ENCODE measurements at places on chromosomes 6 and 20.

GRCh38 chr20:59094576-59094975 is 52.0 kb upstream of the PRELID3B start:
- DNase-seq: no peak

DNA sequence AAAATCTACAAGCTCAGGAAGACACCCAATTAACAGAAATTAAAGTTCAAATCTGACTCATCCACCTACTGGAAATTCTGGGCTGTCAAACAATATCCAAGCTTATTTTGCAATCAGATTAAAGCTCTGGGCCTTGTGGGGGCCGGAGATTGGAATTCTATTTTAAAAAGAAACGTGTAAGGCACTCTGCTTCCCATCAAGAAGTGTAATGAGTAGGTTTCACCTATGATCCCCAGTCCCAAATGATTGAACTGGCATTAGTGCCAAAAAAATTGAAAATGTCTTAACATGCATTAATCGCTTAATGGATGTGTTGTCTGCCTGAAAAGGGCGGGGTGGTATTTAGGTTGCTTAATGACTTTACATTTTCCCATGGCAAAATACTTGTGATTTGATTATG is 542.4 kb upstream of the BTBD3 start:
- no peak for DNase-seq

DNA sequence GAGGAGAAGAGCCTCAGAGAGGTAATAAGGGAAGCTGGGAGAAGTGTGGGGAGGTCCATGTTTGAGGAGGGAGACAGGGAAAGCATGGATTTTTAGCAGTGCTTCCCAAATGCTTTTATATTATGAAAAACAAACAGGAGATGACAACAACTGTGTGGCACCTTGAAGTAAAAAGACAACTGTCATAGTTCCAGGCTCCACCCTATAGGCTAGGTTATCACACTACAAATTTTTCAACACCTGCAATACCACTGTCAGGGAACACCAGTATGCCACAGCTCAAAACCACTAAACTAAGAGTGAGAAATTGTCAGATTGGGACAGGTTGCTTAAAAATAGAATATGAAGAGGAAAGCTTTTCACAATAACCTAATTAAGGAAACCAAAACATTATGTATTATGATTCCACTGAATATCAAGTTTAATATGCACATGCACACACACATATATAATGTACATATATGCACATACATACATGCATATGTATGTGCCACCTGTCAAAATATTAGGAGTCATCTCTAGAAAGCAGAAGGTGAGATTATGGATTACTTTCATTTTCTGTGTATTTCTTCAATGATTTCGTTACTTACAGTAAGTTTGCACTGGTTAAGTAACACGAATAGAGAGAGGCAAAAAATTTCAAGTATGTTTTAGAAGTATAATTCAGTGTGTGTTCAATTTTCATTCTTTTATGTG is 261.2 kb downstream of the PTPRK start:
- no peak for DNase-seq

DNA sequence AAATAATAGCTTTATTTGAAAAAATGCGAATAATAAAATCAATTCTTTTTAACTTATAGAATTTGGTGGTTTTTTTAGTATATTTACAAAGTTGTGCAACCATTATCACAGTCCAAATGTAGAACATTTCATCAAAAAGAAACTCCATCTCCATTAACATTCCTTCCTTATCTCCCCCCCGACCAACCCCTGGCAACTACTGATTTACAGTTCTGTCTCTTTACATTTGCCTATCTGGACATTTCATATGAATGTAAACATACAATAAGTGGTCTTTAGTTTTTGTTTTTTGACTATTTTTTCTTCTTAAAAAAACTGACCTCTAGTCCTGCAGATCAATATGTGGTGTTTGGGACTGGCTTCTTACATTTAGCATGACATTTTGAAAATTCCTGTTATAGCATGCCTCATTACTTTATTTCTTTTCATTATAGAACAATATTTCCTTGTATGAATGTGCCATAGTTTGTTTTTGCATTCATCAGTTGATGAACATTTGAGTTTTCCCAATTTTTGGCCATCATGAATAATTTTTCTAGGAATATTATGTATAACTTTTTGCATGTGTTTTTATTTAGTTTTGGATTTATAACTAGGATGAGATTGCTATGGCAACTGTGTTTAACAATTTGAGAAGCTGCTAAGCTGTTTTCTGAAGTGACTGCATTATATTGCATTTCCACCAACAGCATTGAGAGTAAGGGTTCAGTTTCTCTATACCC is 344.7 kb downstream of the NKAIN2 start:
- DNase-seq: no peak

- no peak for DNase-seq
Observed at GRCh38 chr20:49270736-49271135, 7.1 kb downstream of the ZNFX1 start.

DNA sequence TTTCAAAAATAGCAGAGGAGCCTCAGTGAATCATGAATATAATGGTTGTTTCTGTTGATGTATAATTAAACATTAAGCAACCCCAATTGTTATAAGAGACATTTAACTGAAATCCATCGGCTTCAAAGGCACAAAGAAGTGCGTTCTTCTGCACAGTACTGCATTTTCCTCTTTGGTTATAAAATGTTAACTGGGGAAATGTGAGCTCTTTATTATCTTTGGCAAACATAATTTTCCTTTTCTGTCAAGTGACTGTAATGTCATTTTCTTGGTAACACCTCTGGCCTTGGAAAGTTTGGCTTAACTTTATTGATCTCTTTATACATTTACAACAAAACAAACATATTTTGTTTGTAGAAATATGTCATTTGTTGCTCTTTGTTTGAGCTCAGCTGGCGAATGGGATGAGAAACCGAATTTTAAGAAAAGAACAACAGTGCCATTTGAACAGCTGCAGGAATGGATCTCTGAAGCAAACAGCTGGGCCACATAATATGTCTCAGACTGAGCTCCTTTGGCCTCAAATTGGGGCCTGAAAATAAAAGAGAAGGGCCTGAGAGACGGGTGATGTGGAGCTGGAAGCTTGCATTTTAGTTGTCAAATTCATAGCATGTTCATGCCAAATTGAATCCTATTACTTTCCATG is 427.0 kb upstream of the SPTLC3 start:
- no peak for DNase-seq

DNA sequence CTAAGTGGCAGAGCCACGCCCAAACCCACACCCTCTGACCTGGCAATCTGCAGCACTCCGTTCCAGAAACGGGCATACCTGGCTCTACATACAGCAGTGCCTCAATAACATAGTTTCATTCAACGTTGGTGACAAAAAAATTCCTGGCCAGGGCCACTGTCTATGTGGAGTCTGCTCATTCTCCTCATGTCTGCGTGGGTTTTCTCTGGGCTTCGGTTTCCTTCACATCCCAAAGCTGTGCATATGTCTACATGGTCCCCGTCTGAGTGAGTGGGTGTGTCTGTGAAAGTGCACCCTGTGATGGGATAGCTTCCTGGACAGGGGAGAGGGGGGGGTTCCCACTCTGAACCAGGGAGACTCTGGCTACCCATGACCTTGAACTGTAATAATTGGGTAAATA is 2.1 kb downstream of the KIAA0319 start:
- no peak for DNase-seq

- DNase-seq: no peak
Observed at GRCh38 chr6:14453712-14454472, 336.3 kb downstream of the CD83 start.

DNA sequence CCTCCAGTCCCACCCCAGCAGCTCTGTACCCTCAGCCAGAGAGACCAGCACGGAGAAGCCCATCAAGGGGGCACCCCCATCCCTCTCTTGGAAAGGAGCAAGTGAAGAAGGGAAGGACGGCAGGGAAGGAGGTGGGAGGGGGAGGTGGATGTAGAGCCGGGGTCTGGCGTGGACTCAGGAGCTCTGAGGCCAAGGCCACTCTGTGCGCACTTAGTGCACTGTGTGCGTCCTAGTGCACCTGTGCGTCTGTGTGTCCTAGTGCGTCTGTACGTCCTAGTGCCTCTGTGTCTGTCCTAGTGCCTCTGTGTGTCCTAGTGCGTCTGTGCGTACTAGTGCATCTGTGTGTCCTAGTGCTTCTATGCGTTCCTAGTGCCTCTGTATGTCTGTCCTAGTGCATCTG is 54.2 kb downstream of the DSTN start:
- no peak for DNase-seq

DNA sequence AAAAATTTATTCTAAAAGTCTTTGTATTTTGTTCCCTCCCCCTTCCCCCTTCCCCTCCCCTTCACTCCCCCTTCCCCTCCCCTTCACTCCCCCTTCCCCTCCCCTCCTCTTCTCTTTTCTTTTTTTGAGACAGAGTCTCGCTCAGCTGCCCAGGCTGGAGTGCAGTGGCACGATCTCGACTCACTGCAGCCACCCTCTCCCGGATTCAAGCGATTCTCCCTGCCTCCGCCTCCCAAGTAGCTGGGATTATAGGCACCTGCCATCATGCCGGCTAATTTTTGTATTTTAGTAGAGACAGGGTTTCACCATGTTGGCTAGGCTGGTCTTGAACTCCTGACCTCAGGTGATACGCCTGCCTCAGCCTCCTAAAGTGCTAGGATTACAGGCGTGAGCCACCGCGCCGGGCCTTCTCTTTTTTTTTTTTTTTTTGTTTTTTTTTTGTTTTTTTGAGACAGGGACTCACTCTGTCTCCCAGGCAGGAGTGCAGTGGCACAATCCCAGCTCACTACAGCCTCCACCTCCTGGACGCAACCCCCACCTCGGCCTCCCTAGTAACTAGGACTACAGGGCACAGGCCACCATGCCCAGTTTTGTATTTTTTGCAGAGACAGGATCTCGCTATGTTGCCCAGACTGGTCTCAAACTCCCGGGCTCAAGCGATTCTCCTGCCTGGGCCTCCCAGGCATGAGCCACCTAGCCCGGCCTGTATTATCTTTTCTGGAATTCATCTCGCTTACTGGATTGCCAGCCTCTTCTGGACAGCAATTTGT is 1.1 kb upstream of the AFG1L start:
- DNase-seq: no peak

DNA sequence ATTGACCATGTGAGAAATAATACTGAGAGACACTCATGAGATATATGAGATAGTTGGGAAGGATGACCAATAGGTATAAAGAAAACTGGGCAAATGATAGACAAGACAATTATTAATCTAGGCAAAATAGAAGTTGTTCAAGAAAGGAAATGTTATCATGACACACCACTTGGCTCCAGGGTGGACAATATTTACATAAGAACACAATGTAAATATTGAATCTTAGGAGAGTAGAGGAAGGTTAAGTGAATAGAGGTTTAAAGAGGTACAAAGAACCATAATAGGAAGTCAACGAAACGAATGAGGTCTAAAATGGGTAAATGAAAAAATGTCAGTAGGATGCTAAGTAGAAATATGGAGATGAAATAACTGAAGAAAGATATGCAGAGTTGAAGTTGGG is 126.5 kb downstream of the MBOAT1 start:
- no peak for DNase-seq

DNA sequence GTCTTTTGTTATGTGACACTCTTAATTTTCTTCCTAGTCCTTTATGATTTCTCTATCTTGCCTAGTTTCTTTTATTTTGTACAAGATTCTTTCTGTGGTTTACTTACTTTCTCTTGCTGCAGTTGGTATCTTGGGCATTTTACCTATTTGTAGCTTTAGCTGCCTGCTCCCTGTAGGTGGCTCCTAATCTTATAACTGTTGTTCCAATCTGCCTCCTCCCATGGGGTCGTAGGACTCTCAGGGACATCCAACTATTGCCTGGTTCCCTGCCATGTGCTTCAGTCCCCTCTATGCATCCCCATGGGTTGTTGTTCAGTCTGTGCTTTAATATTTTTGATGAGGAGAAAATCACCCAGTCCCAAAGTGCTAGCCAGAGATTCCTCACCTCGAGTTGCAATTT is 31.4 kb downstream of the RIN2 start:
- no peak for DNase-seq

GRCh38 chr6:89797317-89797716 is 22.3 kb downstream of the MDN1 start:
- no peak for DNase-seq

- DNase-seq: peak; percentile 29
Observed at GRCh38 chr6:28542440-28543296, 17.0 kb downstream of the GPX5 start.

DNA sequence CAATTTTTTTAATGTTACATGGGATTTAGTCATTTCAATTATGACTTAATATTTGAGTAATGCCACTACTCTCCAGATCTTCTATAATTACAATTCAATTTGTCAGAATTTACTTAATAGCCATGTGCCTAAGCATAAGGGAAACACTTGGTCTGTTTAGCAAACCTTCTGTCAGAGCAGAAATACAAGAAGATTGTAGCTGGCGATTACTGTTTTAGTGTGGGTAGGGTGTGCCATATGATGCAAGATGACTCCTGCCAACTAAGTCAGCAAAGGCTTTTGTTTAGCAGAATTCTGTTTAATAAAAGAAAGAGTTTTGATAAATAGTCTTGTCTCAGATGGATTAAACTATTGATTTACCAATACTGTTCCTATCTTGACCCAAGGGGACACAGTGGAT is 455.4 kb downstream of the RNF144B start:
- no peak for DNase-seq

DNA sequence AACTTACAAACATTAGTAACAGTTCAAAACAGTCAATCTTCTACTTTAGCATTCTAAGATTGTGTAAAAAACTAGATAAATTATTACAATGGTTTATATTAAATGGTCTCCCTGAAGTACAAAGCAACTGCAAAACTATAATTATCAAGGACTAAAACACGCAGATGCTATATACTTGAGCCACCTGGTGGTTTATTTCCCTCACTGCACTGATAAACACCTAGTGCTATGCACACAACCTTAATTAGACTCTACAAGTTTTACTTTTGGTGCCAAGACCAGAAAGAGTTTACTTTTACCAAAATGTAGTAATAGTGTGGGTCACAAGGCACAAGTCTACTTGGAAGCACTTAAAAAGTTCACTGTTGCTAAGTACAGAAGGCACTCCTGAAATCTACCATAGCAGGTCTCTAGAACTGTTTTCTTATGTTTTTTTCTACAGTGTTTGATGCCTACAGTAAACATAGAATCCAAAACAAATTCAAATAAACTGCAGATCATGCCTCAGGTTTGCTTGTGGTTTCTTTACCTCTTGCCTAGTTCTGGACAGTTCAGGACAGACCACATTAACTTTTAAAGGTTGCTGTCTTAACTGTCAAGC is 49.2 kb downstream of the GMDS start:
- DNase-seq: no peak

- no peak for DNase-seq
Observed at GRCh38 chr6:126880964-126881363, 237.5 kb upstream of the RSPO3 start.

GRCh38 chr20:8433291-8433690 is 301.2 kb downstream of the PLCB1 start:
- no peak for DNase-seq

All from stimulated activated CD8-positive, alpha-beta memory T cell treated with anti-CD3 and anti-CD28 coated beads, Interleukin-12 subunit alpha, Interleukin-12 subunit beta, amount 100 ng/mL, for 1 hour (primary cell).